Immature natural killer cell (primary cell): ENCODE measurements at places on chromosomes 5 and 9. TPM values are rescaled to one million over a fixed set of nuclear protein-coding genes. Genes with fewer than 3 reads are reported as not detected.

Gene VLDLR
- polyA plus RNA-seq: not detected

GRCh38 chr5:68303038-68303738 is 87.6 kb downstream of the PIK3R1 start:
- H3K27me3 ChIP-seq: peaks cover under 1% of the 10 kb centered on the region
- H3K27ac ChIP-seq: peak overlapping the region; percentile 85
- no peak for DNase-seq
- H3K36me3 ChIP-seq: peaks cover 16% of the 10 kb centered on the region

- peaks cover 7% of the 10 kb centered on the region for H3K36me3 ChIP-seq
- peaks cover 15% of the 10 kb centered on the region for H3K4me1 ChIP-seq
- H3K27me3 ChIP-seq: peaks cover 2% of the 10 kb centered on the region
These were observed 39.7 kb upstream of the ANKDD1B start for GRCh38 chr5:75571547-75571946.

Gene BRINP1
- polyA plus RNA-seq: not detected

- H3K36me3 ChIP-seq: no peaks in the 10 kb centered on the region
- peaks cover 7% of the 10 kb centered on the region for H3K27me3 ChIP-seq
- H3K4me3 ChIP-seq: no peak overlapping the region
- no peak for DNase-seq
- H3K4me1 ChIP-seq: no peaks in the 10 kb centered on the region
These were observed 190.2 kb downstream of the TRPM6 start for GRCh38 chr9:74697535-74697934.

Gene ELAVL2
- polyA plus RNA-seq: not detected

Gene ZNF883
- not detected for polyA plus RNA-seq

Gene UGT3A1
- polyA plus RNA-seq: not detected

Gene GLRA1
- not detected for polyA plus RNA-seq

DNA sequence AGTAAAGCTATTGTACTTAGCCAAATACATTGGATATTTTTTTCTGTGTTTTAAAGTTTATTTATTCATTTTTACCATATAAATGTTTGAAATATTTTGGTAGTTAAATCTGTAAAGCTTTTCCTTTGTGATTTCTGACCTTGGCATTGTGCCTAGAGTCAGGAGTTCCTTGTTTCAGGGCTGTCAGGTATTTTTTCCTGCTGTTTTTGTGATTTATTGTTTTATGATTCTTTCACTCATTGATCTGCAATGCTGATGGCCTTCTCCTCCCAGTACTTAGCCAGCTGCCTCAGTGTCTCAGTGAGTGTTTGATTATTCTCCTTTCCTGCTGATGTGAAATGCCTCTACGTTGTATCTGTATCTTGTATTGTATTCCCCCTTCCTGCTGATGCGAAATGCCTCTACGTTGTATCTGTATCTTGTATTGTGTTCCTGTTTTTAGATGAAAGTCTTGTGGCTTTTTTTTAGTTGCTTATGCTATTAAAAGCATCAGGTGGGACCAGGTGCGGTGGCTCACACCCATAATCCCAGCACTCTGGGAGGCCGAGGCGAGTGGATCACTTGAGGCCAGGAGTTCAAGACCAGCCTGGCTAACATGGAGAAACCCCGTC is 61.0 kb downstream of the EHMT1 start:
- H3K36me3 ChIP-seq: peaks cover 4% of the 10 kb centered on the region
- H3K4me3 ChIP-seq: no peak overlapping the region
- H3K4me1 ChIP-seq: peaks cover 78% of the 10 kb centered on the region
- no peaks in the 10 kb centered on the region for H3K27me3 ChIP-seq

Gene PAPPA
- polyA plus RNA-seq: not detected

- no peak for DNase-seq
- no peak overlapping the region for H3K4me3 ChIP-seq
- H3K27ac ChIP-seq: no peak overlapping the region
- no peaks in the 10 kb centered on the region for H3K27me3 ChIP-seq
- no peaks in the 10 kb centered on the region for H3K4me1 ChIP-seq
- H3K36me3 ChIP-seq: no peaks in the 10 kb centered on the region
These were observed 3.9 kb downstream of the GABRA1 start for GRCh38 chr5:161851691-161852299.

Gene ZNF618
- polyA plus RNA-seq: 1.4 TPM

DNA sequence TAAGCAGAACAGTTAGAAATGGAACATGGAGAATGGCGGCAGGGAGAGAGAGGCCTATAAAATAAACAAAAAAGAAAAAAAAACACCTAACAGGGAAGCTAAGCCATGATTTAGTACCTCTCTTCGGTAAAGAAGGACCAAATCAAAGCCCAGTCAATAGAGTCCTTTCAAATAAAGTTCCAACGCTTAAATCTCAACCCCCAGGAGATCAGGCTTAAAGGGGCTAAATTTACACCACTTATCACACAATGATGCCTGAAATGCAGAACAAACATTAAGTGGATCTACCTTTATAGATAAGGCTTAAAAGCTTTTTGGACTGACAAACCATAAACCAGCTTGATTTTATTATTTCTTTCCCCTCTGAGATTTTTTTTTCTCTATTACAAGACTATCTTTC is 66.3 kb downstream of the PRELID2 start:
- H3K4me3 ChIP-seq: no peak overlapping the region

Gene PCSK1
- polyA plus RNA-seq: not detected

Gene SLC36A3
- not detected for polyA plus RNA-seq

DNA sequence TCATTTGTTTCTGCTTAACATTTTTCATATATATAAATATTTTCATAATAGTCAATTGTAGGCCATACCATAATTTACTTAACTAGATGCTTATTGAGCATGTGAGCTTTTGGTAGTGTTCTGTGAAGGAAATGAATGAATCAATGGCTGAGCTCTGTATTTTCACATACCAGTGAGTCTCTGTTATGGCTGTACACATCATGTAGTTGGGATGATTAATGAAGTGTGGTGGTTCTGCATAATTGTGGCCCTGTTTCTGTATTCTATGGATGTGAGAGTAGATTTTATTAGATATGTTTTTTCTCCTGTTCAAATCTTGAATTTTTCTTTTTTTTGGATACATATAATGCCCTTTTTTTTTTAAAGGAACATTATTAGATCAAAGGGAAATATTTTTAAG is 56.2 kb downstream of the CTNNA1 start:
- H3K4me1 ChIP-seq: peaks cover 7% of the 10 kb centered on the region
- no peak overlapping the region for H3K4me3 ChIP-seq
- DNase-seq: no peak
- H3K27ac ChIP-seq: no peak overlapping the region

Gene IFNA2
- polyA plus RNA-seq: not detected

- no peak for DNase-seq
- no peak overlapping the region for H3K4me3 ChIP-seq
- H3K4me1 ChIP-seq: no peaks in the 10 kb centered on the region
- H3K27ac ChIP-seq: no peak overlapping the region
These were observed 49.5 kb upstream of the LRRC14B start for GRCh38 chr5:141761-142160.

- no peaks in the 10 kb centered on the region for H3K27me3 ChIP-seq
- DNase-seq: no peak
- H3K4me1 ChIP-seq: no peaks in the 10 kb centered on the region
- no peak overlapping the region for H3K27ac ChIP-seq
- peaks cover 13% of the 10 kb centered on the region for H3K36me3 ChIP-seq
These were observed 22.8 kb downstream of the ANXA1 start for GRCh38 chr9:73174330-73174980.

GRCh38 chr9:95090023-95090791 is 227.3 kb downstream of the FANCC start:
- H3K4me3 ChIP-seq: no peak overlapping the region
- peaks cover 12% of the 10 kb centered on the region for H3K36me3 ChIP-seq
- no peak overlapping the region for H3K27ac ChIP-seq
- no peak for DNase-seq

GRCh38 chr5:73436535-73437100 is 12.0 kb downstream of the FOXD1 start:
- H3K4me1 ChIP-seq: no peaks in the 10 kb centered on the region
- H3K36me3 ChIP-seq: no peaks in the 10 kb centered on the region
- no peak overlapping the region for H3K4me3 ChIP-seq
- H3K27me3 ChIP-seq: peaks cover 69% of the 10 kb centered on the region
- H3K27ac ChIP-seq: no peak overlapping the region

GRCh38 chr5:150540615-150541396 is 32.9 kb downstream of the NDST1 start:
- no peaks in the 10 kb centered on the region for H3K4me1 ChIP-seq
- H3K27me3 ChIP-seq: peaks cover 2% of the 10 kb centered on the region
- no peaks in the 10 kb centered on the region for H3K36me3 ChIP-seq
- H3K4me3 ChIP-seq: no peak overlapping the region

- H3K27me3 ChIP-seq: peaks cover 3% of the 10 kb centered on the region
- no peaks in the 10 kb centered on the region for H3K4me1 ChIP-seq
- H3K4me3 ChIP-seq: no peak overlapping the region
- no peaks in the 10 kb centered on the region for H3K36me3 ChIP-seq
These were observed 55.9 kb upstream of the KLF9 start for GRCh38 chr9:70470050-70471015.

- peak; percentile 28 for DNase-seq
- peak overlapping the region; percentile 89 for H3K27ac ChIP-seq
- H3K4me3 ChIP-seq: peak overlapping the region; percentile 99
- no peaks in the 10 kb centered on the region for H3K36me3 ChIP-seq
These were observed 1.9 kb upstream of the RIC1 start for GRCh38 chr9:5626727-5627634.

- peaks cover 1% of the 10 kb centered on the region for H3K27me3 ChIP-seq
- H3K27ac ChIP-seq: no peak overlapping the region
- DNase-seq: no peak
- H3K4me3 ChIP-seq: no peak overlapping the region
- peaks cover 94% of the 10 kb centered on the region for H3K4me1 ChIP-seq
These were observed 9.7 kb downstream of the GALNT10 start for GRCh38 chr5:154200221-154200620.

GRCh38 chr9:34715639-34716215 is 5.8 kb upstream of the CCL21 start:
- no peaks in the 10 kb centered on the region for H3K4me1 ChIP-seq
- no peak overlapping the region for H3K4me3 ChIP-seq
- H3K27ac ChIP-seq: no peak overlapping the region
- H3K27me3 ChIP-seq: peaks cover 7% of the 10 kb centered on the region
- H3K36me3 ChIP-seq: no peaks in the 10 kb centered on the region
- DNase-seq: no peak

- H3K4me1 ChIP-seq: no peaks in the 10 kb centered on the region
- H3K36me3 ChIP-seq: peaks cover 7% of the 10 kb centered on the region
- no peak overlapping the region for H3K27ac ChIP-seq
- H3K27me3 ChIP-seq: peaks cover 6% of the 10 kb centered on the region
These were observed 34.1 kb downstream of the BNIP1 start for GRCh38 chr5:173178369-173178910.
